Endothelial cell of coronary artery (primary cell): ENCODE measurements at places on chromosomes 1 and 21. TPM values are rescaled to one million over a fixed set of nuclear protein-coding genes. Genes with fewer than 3 reads are reported as not detected.

KRTAP10-7 gene
- not detected in 2 replicates for total RNA-seq

SMCP gene
- total RNA-seq = not detected in 2 replicates

MRAP gene
- not detected in 2 replicates for total RNA-seq

AGT gene
- total RNA-seq = 0.09 TPM in 1 of 2 replicates, not detected in the other

NHLH1 gene
- under 0.01 TPM in 1 of 2 replicates, not detected in the other for total RNA-seq

SLAMF1 gene
- total RNA-seq = not detected in 2 replicates

ADAMTSL4 gene
- 0.18 and 0.56 TPM in 2 replicates for total RNA-seq

SPATA17 gene
- total RNA-seq = under 0.01 and 0.09 TPM in 2 replicates

NPL gene
- total RNA-seq = 0.54 and 1.0 TPM in 2 replicates

ADAM30 gene
- total RNA-seq = not detected in 2 replicates

MYOC gene
- not detected in 2 replicates for total RNA-seq

PDC gene
- not detected in 2 replicates for total RNA-seq

DLGAP3 gene
- under 0.01 and 0.09 TPM in 2 replicates for total RNA-seq

TMPRSS2 gene
- total RNA-seq = not detected in 2 replicates

AK5 gene
- total RNA-seq = 7.4 and 10.6 TPM in 2 replicates

OR2T11 gene
- total RNA-seq = not detected in 2 replicates

BCAN gene
- not detected in 2 replicates for total RNA-seq

FHAD1 gene
- 0.09 and 0.56 TPM in 2 replicates for total RNA-seq

OR2L2 gene
- total RNA-seq = not detected in 2 replicates

SPRR1B gene
- total RNA-seq = not detected in 2 replicates

SFN gene
- total RNA-seq = 0.28 TPM in 1 of 2 replicates, not detected in the other

MATN1 gene
- not detected in 2 replicates for total RNA-seq

WDR64 gene
- total RNA-seq = not detected in 2 replicates

FCRL5 gene
- not detected in 2 replicates for total RNA-seq

S100A9 gene
- 0.18 and 0.19 TPM in 2 replicates for total RNA-seq

LEPR gene
- total RNA-seq = 5.7 and 15.9 TPM in 2 replicates

RNU1-3 gene
- 2,685 and 5,329 TPM in 2 replicates for total RNA-seq
